HEK293T (cell line): ENCODE measurements at places on chromosomes 4 and X.
A peak's percentile ranks its signal among the peaks of the same experiment; 100 is the strongest.

DNA sequence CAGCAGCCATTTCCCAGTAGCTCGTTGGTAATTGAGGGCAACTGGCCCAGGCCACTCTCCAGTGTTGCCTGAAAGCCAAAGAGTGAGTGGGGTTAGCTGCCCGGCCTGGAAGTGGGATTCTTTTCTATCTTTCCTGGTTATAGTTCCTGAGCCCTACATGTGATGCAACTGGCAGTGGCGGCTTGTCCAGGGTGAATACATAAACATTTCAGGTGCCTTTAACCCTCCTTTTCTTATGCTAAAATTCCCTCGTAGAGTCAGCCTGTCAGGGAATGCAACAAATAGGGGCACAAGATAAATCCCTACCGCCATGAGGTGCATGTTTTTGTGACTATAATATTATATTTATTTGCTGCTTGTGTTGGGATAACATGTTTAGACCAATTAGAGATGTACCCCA lies 13.4 kb upstream of the HERC5 start:
- DNase-seq, result no peak

DNA sequence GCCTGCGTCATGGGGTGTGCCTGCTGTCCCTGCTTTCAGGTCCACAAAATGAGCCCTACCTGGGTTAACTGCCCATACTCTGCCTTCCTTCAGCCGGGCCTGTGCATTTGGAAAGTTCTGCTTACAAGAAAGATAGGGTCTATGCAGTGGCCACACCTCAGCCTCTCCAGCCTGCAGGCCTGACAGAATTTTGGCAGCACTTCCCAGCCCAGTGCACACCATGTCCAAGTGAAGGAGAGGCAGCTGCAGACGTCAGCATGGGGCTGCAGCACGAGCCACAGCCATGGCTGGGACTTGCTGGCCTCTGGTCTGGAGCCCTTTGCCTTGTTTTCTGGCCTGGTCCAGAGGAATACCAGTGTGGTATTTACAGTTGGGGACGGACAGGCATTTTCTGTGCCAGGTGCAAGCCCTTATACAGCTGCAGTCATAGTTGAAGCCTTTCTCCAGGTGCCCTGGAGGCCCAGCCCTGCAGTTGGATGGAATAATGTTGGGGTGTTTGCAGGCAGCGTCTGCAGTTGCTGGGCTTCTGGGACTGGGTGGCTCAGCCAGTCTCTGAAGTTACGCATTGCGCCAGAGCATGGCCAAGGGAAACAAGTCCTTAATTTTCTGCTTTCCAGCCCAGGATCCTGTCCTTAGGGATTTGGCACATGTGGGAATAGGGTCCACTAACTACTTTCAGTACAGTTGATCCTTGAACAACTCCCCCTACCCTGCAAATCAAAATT lies 26.2 kb downstream of the JADE1 start:
- no peak for DNase-seq

DNA sequence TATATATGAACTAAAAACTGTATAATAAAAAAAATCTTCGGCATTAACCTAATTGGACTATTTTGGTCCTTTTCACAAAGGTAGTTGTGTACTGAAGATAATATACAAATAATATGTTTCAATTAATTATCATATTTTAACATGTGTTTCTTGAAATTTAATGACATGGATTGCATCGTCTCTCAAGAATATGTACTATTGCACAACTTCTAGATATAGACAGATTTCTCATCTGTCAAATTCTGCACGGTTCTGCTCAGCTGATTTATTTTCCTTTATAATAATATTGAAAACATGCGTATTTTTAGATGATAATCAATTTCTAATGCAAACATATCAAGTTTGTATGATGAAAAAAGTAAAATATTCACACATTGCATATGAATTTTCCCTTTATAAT lies 498.7 kb upstream of the PABPC4L start:
- DNase-seq, result no peak

- DNase-seq, result peak; percentile 17
Observed at GRCh38 chr4:152535360-152535902, 461 bp downstream of the FBXW7 start.

GRCh38 chrX:51870354-51870753 lies 23.1 kb upstream of the MAGED1 start:
- no peak for DNase-seq

DNA sequence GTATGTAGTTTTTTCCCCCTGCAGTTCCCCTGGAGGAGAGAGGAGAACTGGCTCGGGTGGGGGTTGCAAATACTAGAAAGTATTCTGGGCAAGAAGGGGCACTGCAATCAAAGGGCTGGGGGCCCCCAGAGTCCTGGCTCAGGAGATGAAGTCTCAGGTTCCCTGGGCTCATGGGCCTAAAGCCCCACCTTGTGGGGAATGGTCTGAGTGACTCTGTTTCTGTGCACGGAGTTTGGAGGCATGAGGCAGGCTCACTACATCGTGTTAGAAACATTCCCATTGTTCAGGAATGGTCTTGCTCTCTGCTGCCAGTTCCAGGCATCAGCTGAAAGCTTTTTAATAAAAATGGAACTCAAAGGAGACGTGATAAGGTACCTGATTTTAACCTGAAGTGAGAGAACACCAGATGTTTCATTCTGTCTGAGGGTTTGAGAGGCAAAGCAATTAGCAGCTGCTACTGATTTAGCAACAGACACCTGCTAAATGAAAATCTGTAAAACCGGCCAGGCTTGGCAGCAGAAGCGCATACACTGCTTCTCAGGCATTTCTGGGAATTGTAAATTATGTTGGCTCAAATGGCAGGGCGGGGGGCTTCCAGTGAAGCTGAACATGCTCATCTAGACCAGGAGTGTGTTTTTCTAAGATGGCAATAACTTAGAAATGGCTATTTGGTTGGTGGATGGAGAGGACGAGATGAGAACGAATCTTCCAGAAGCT lies 122.7 kb downstream of the TMEM164 start:
- no peak for DNase-seq

GRCh38 chrX:40166582-40166981 lies 68.8 kb upstream of the BCOR start:
- DNase-seq, result no peak

- DNase-seq, result no peak
Observed at GRCh38 chr4:38570647-38571276, 93.2 kb upstream of the KLF3 start.

- peak; percentile 11 for DNase-seq
Observed at GRCh38 chr4:55854129-55854528, 681 bp downstream of the EXOC1 start.

- DNase-seq, result no peak
Observed at GRCh38 chr4:10455133-10455532, 2.1 kb downstream of the ZNF518B start.

DNA sequence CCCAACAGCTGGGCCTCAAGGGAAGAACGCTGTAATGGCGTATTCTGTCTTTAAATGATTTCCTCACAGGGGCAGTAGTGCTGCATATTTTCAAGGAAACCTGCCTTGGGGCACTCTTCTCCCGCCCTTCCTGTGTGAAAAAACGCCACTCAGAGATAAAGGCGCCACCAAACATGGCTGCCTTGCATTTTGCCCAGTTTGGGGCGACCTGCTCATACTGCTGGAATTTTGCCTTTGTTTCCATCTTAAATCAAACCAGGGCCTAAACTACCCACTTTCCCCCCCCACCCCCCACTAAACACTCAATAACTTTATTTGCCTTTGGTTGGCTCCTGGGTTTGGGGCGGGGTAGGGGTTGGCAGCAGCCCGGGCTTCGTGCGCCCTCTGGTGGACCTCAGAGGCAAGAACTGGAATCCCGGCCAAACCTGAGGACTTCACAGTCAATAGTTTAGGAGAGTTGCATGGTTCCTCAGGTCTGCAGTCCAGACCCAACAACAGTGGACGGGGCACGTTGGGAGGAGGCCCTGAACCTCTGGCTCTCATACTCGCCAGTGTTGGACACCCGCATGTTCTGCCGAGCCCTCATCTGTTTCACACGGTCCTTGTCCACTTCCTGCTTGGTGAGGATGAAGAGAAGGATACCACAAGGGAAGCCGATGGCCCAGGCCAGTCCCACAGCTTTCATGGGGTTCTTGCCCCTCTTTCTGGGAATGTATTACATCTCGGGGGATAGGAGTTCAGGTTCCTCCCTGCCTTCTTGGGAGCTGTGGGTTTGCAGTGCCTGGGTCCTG lies 220.1 kb upstream of the STK26 start:
- peak; percentile 74 for DNase-seq

GRCh38 chrX:38538134-38538533 lies 23.2 kb upstream of the TSPAN7 start:
- no peak for DNase-seq

DNA sequence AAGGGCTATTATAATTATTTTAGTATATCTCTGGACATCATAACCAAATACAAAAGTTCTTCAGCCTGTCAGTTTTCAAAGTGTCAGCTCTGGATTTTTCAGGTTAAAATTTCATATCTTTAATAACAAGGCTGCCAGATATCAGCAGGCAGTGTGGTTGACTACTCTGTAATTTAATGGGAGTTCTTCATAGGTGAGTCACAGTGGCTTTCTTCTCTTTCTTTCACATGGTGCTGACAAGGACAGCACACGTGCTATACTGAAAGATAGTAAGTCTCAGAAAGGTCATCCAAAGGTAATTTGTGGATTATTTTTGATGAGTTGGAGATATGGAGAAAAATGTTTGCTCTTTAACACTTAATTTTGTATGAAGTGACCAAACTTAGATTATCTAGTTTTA lies 43.2 kb downstream of the GALNT7 start:
- no peak for DNase-seq

- no peak for DNase-seq
Observed at GRCh38 chr4:48271626-48272025, 2.0 kb upstream of the TEC start.

DNA sequence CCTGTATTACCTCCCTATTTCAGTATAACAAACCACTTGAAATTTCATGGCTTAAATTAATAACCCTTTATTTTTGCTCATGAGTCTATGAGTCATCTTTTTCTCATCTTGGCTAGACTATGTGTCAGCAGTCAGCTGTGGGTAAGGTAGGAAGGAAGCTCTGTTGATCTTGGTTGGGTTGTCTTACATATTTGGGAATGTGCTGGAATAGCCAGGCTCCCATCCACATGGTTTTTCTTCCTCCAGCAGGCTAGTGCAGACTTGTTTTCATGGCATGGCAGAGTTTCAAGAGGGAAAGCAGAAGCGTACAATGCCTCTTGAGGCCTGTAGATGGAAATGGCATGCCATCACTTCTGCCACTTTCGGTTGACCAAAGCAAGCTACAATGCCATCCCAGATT lies 89.7 kb downstream of the LINC00632 start:
- no peak for DNase-seq

- DNase-seq, result no peak
Observed at GRCh38 chr4:142778900-142779299, 67.2 kb downstream of the INPP4B start.

DNA sequence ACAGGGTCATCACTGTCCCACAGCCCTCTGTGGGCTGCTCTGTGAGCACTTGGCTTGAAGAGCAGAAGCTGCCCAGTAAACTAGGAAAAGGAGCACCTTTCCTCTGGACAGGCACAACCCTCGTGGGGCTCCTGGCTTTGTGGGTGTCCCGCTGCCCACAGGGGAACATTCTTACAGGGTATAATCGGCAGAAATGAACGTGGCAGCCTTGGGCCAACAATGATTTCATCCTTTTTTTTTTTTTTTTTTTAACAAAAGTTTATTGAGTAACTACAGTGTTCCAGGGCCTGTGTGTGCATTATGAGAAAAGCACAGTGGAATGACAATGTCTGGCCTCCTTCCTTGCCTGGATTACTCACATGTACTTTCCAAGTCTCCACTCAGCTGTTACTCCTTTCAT lies 197.2 kb downstream of the PDGFC start:
- DNase-seq, result no peak

DNA sequence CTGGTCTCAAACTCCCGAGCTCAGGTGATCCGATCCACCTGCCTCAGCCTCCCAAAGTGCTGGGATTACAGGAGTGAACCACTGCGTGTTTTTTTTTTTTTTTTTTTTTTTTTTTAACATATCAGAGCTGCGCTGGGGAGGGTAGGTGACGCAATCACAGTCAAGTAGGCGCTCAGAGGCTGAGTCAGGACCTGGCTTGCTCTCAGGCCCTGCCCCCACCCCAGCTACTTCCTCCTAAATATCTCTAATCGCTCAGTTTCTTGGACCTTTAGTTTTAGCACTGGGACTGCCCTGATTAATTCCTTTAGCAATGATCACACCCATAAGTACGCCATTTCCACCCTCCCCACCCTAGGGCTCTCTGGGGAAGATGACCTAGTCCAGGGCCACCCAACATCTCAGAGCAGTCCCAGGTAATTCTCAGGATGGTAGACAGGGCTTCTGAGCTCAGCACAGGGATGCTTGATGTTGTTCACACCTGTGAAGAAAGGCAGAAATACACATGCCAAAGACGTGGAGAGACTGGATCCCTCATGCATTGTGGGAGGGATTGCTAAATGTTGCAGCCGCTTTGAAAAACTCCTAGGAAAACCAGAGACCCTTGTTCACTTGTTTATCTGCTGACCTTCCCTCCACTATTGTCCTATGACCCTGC lies 50.2 kb downstream of the DDX3X start:
- no peak for DNase-seq

DNA sequence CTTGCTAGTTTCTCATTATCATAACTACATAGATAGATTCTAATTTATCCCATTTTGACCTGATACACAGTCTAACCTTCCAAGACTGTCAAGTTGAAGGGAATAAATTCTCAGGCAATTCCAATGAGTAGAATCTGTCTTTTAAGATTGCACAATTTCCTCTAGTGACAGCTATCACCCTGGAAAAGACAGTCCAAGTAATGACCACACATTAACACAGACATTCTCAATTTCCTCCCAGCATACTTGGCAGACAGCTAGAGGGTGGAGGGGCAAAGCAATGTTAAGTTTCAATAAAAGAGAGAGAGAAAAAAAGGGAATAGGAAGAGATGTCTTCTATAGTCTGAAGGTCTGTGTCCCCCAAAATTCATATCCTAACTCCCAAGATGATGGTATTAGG lies 234.7 kb downstream of the LDB2 start:
- DNase-seq, result no peak

DNA sequence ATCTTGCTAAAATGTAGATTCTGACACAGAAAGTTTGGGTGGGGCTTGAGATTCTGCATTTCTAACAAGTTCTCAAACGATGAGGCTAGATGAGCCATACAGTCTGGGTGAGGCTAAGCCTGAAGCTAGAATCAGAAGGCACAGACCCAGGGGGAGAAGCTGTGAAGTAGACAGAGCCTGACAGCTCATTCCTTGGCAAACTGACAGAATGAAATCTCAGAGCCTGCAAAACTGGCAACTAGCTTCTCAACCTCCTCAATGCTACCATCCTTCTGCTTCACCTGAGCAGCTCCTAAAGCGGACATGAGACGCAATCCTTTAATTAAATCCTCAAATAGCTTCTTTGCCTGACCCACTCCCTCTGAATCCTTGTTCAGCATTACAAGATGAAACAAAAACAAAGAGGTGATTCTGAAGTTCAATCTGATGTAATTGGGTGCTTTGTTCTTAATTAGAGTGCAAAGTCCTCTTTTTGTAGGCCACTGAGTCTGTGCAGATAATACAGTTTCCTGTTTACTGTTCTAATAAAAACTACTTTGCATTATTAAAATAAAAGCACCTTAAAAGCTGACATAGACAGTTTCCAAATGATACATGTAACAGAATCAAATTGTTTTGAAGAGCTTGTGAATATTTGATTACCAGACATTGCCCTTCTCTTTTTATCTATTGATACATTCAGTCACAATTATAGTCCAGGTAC lies 71.0 kb upstream of the BMP2K start:
- no peak for DNase-seq

- no peak for DNase-seq
Observed at GRCh38 chrX:9785254-9785943, 830 bp upstream of the SHROOM2 start.
